Activated CD8-positive, alpha-beta memory T cell treated with anti-CD3 and anti-CD28 coated beads for 1 hour (primary cell): ENCODE measurements at places on chromosomes 13 and 19.

DNA sequence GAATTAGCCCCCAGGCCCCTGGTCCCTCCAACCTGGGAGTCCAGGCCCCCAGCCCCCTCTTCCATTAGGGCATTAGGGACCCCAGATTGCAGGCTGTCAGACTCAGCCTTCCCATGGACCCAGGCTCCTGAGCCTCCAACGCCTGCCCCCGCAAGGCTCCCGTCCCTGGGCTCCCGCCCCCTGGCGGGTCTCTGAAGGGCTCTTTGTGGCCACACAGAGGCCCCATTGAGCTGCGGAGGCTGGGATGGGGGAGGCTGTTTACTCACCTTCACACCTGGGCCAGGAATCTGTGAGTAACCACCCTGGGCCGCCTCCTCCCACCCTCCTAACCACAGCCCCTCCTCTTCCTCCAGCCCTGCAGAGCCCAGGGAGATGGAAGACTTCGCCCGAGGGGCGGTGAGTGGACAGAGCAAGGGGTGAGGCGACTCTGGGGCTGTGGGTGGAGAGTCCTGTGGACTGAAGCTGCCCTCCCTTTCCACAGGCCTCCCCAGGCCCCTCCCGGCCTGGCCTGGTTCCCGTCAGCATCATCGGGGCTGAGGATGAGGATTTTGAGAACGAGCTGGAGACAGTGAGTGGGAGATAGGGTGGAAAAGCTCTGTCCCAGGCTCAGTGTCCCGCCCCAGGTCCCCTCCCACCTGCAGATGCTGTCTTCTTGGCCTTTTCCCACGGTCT is 4.9 kb downstream of the ARHGEF1 start:
- peak; percentile 89 for DNase-seq

DNA sequence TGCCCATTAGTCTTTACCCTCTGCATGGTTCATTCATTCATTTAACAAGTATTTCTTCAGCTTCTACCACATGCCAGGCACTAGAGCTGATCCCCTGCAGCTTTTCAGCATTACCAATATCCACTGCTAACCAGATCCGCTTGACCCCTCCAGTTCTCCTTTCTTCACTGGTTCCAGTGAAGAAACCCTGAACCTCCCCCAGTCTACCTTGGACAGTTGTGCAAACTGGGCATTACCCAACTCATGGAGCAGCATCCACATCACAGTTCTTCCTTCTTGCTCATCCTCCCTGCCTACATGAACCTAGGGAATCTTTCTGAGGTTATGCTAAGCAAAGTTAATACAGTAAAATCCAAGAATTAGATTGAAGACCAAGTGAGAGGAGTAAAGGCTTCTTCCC is 78.7 kb upstream of the SERP2 start:
- no peak for DNase-seq

DNA sequence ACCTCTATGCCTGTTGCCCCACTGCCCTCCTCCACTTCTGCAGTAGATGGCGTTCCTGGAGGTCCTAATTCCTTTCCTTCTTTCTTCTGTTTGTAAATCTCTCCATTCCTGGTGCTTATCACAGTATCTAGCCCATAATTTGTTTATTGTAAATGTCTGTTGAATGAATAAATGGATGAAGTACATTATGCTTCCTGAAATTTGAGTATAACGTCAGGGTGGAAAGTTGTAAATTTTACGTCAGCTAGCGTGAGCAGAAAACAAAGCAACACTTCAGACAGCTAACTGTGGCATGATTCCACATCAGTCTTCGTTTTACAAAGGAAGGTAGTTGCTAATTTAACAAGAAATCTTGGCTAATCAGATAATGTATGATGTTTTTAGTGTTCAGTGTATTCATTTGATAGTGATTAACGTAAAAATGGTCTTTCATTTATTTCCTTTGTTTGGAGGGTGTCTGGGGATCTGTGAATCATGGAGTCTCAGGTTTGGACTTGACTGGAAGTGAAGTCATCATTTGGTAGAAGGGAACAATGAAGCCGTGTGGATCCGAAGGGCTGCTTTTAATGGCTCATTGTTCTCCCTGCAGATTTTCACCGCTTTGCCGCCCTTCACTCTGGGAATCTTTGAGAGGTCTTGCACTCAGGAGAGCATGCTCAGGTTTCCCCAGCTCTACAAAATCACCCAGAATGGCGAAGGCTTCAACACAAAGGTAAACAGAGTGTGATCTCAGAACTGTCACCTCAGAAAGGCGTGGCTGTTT is 215.1 kb downstream of the SHISA2 start:
- no peak for DNase-seq

- no peak for DNase-seq
Observed at GRCh38 chr19:35732540-35733179, 9.6 kb downstream of the IGFLR1 start.

DNA sequence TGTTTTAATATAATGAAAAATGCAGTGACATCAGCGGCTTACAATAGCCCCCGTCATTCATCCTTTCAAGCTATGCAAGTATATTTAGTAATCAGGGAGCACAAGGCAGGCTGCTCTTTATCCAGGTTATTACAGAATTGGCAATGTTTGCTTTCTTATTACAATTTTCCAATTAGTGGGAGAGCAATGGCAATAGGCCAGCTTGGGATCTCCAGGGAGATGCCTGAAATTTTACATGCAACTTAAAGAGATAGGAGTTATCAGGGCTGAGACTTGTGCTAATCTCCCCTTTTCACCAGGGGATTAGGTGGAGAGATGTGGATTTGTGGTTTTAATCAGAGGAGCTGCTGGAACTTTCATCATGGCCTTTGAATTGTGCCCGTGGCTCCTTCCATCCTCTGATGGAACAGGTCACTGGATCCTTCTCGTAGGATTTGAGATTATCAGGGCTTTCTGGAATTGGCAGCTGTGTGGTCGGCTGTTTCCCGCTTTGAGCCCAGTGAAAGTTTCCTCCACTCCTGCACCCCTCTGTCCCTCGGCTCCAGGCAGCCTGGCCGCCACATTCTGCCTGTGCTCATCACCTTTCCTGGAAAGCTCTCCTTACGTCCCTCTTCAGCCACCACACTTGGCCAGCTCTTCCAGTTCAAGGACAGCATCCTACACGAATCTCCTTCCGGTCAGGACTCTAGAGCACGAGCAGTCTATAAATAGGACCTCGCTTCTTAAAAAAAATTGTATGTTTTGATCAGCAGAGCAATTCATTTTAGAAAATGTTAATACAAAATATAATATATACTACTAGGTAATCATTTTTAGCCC is 47.0 kb downstream of the CBY2 start:
- DNase-seq = no peak

DNA sequence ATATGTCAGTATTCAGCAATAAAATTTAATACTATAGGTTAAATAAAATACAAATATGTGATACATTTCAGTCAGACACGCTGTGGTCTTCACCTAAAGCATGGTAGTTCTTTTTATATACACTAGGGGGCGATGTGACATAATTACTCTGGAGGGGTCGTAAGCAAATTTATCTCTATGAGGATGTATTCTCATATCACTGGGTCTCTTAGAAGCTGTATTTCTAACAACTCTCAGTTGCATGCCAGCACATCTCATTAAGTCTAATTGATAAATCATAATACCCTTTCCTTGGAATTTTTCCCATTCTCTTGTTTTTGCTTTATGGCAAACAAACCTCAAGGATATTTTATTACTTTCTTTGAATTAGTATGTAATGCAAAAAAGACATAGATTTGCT is 3.9 kb upstream of the PCDH17 start:
- DNase-seq = no peak

DNA sequence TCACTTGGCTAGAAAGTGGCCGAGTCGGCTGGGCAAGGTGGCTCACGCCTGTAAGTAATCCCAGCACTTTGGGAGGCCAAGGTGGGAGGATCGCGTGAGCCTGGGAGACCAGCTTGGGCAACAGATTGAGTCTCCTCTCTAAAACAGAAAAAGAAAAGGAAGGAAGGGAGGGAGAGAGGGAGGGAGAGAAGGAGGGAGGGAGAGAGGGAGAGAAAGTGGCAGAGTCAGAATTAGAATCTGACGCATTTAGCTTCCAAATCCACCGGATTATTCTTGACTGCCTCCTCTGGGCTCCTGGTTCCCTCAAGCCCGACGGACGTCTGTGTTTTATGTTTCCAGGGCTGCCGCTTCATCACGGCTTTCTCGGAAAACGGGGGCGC is 22.5 kb downstream of the LRFN3 start:
- no peak for DNase-seq

DNA sequence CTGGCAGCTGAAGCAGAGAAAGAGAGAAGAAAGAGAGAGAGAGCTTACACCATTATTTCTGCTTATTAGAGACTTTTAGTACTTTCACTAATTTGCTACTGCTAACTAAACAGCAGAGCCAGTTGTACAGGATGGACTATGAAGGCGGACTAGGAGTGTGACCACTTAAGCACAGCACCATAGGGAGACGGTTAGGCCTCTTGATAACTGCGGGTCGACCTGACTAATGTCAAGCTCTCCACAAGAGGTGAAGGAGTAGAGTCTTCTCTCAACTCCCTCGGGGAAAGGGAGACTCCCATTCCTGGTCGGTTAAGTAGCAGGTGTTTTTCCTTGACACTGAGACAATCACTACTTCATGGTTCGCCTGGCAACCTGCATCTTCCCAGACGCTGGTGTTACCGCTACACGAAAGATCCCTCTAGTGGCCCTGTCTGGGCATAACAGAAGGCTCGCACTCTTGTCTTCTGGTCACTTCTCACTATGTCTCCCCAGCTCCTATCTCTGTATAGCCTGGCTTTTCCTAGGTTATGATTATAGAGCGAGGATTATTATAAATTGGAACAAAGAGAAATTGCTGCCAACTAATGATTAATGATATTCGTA is 5.3 kb upstream of the PSG7 start:
- no peak for DNase-seq
